ENCODE measurements at places on chromosomes 4 and X.
A peak's percentile ranks its signal among the peaks of the same experiment; 100 is the strongest.

DNA sequence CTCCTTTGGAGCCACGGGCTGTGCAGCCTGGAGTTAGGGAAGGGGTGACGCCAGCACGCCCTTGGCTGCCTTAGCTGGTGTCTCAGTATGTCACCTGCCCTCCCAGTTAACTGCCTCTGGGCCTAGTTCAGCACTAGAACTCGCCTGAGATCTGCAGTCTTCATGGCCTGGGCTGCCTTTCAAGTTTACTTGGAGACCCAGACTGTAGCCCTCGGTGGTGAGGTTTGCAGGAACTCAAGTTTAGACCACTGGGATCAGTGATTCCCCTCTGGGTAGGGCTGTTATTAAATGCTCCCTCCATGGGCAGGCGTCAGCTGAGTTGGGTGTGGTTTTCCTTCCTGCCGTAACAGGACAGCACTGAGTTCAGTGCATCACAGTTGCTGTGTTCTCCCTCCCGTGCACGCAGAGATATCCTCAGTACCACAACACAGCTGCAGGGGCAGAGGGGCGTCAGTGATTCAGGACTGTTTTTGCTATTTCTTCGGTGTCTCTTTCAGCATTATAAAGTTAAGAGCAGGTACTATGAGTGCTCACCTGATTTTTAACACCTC lies 30.5 kb downstream of the PLAC8 start:
- peak; percentile 59 for DNase-seq

- DNase-seq = no peak
Observed at GRCh38 chr4:125421547-125421946, 106.8 kb downstream of the FAT4 start.

- no peak for DNase-seq
Observed at GRCh38 chr4:36523182-36523581, 241.8 kb downstream of the DTHD1 start.

DNA sequence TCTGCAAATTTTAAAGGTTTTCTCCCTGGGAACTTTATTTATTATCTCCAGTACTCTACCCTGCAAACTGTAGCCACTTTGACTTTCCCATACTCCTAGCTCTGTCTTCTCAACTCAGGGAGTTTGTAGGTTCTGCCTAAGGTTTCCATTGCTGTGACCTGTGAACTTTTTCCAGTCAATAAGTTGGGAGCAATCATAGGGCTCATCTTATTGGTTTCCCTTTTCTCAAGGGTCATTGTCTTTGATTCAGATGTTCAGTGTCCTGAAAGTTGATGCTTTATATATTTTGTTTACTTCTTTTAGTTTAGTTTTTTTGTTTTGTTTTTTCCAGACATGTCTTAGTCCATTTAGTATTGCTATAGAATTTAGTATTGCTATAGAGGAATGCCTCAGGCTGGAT lies 85.3 kb upstream of the NUDT6 start:
- no peak for DNase-seq

DNA sequence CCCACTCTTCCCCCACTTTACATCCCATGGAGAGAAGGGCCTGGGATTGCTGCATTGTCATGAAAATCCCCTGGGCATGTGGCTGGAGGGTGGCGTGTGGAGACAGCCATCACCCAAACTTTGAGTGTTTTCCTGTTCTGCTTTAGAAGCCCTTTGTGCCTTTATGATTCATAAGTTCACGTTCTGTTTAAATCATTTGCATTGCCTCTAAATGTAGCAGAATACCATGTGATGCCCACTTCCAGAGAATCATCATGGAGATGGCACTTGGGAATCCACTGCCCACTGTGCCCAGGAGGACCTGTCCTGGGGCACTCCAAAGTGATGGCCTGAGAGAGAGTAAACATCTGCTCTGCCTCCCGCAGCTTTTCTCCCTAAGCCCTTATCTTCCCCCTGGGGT lies 52.8 kb downstream of the MED28 start:
- no peak for DNase-seq

- DNase-seq = peak; percentile 35
Observed at GRCh38 chr4:108029731-108030130, 40.0 kb downstream of the HADH start.

DNA sequence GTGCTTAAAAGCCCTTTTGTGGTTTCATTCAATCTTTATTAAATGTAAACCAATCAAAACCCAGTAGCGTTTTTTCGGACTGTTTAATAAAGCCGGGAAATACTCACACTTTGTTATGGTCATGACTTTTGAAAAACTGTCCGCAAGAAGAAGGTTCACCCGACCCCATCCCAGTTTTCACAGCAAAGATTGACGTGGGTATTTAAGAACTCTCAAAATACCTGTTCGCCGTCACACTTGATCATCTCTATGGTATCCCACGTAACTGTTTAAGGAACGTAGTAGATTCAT lies 20.9 kb downstream of the ETDB start:
- no peak for DNase-seq

DNA sequence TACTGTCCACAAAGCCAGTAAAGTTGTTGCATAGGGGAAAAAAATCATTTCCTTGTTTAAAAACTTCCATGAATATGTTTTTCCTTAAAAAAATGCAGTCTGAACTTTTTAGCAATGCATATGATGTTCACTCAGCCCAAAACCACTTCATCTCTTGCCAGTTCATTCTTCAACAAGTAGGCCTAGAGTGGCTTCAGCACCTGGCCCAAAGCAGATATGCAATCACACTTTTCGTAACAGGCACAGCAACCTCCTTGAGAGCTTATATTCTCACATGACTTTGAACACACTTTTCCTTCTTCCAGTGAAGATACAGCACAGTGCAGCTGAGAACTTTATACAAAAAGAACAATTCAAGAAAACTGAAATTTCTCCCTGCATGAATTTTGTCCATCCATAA lies 128.6 kb downstream of the ADAMTS3 start:
- DNase-seq = no peak

- peak; percentile 39 for DNase-seq
Observed at GRCh38 chrX:18146954-18147353, 73.7 kb downstream of the BEND2 start.

DNA sequence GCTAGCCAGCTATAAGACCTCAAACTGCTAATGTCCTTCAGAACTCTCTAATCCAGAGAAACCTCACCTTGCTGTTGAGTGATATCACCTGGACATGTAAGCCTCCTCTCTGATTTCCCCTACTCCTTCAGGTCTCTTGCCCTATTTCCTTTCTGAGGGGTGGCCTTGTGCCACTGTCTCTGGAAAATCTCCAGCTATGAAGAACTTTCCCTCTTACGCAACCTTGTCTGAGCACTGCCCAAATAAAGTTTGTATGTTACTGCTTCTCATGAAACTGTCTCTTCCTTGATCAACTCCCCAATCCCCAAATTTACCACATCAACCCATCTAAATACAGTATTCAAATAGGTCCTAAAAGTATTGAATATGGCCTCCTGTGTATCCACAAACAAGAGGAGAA lies 53.5 kb upstream of the VEGFD start:
- no peak for DNase-seq

GRCh38 chr4:100588076-100588475 lies 70.3 kb upstream of the EMCN start:
- no peak for DNase-seq

- peak; percentile 71 for DNase-seq
Observed at GRCh38 chr4:17324386-17324830, 187.5 kb downstream of the QDPR start.

DNA sequence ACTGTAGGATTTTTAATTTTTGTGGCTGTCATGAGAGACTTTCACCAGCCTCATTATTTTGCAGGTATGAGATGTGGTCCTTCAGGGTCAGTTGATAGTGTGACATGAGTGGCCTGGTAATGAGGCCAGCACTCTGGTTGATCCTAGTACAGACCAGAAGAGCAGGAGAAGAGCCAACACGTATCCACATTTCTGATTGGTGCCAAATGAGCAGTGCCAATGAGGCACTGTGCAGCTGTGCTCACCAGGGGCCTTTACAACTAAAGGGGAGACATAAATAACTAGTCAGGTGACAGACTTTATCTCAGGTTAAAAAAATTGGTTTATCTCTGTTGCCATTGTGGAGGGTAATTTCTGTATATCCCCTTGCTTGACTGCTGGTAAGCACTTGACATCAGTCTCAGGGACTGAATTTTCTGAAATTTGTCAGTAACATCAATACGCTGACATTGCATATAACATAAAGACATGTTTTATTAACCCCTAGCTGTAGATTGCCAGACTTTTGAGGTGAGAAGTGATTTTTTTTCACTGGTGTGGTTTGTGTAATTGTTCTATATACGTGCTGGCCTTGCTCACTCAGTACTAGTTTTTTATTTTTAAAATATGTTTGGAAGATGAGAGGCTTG lies 101.2 kb downstream of the AFF1 start:
- no peak for DNase-seq

- DNase-seq = peak; percentile 74
Observed at GRCh38 chr4:40305328-40306170, 29.6 kb upstream of the CHRNA9 start.

DNA sequence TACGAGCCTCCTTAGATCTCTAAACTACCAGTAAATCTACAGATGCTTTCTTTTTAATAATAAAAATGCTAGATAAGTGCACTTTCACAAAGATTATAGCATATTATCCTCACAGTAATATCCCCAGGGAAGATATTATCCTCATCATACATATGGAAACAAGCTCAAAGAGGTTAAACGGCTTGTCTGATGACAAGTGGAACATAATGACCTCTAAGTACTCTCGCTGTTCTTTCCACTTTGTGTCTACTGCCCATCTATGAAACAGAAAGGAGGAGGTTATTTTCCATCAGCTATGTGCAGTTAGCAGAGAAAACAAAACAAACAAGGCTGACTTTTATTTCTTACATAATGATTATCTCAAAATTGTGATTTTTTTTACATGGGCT lies 42.8 kb upstream of the PRDM8 start:
- DNase-seq = no peak

DNA sequence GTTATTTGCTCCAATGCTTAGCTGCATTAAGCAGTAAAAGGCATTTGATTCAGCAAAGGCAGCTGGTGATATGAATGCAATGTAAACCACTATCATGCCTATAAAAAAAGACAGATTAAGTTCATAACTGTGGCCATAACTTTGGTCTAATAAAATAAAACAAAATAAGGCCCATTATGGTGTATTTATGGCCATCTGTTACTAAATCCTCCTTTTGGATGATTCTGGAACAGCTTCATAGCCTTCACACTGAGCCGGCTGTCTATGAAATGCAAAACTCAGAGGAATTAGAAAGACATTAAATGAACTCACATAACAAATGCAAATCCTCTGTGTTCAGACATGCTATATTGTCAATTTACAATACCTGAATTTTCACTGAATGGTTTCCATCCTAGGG lies 223.7 kb upstream of the FAT4 start:
- no peak for DNase-seq

GRCh38 chrX:41621222-41621723 lies 67.5 kb upstream of the GPR34 start:
- DNase-seq = no peak

- no peak for DNase-seq
Observed at GRCh38 chrX:34578237-34578636, 78.8 kb downstream of the TMEM47 start.

GRCh38 chr4:76968937-76969336 lies 19.4 kb downstream of the SEPTIN11 start:
- no peak for DNase-seq

- DNase-seq = no peak
Observed at GRCh38 chrX:53817548-53817947, 131.0 kb upstream of the HUWE1 start.

- peak; percentile 25 for DNase-seq
Observed at GRCh38 chr4:37978248-37978924, 18.2 kb downstream of the PTTG2 start.

GRCh38 chr4:1567519-1567807 lies 116.7 kb downstream of the FAM53A start:
- DNase-seq = no peak

GRCh38 chr4:177632481-177632880 lies 190.2 kb upstream of the AGA start:
- no peak for DNase-seq

- DNase-seq = no peak
Observed at GRCh38 chrX:132144061-132144460, 16.2 kb upstream of the FRMD7 start.

DNA sequence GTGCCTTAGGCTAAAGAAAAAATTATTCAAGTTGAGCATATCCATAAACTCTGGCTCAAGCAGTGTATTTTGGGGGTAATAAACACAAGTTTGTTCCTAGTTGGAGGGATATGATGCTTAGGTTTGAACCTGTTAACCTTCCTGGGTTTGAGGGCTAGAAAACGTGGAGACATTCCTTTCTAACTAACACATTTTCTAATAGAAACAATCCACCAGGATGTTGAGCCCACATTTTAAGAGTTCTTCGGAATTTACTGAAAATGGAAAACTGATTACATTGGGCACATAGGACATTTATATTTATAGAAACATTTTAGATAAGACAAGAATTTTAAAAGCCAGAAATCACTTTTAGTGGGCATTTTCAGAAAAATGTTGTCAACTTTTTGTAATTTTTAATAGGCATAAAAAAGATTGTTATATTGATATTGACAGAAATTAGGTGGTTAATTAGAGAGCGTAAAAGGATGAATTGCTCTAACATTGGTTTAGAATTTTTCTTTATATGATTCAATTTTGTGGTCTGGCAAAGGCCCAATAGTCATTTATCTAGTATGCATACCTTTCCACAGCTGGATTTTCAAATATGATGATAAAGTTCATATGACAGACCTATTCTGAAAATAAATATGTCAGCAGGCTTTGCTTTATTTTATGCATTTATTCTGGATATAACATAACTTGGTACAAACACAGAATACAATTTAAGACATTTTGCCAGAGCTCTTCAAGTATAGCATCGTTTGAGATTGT lies 49.2 kb downstream of the CEP44 start:
- no peak for DNase-seq

DNA sequence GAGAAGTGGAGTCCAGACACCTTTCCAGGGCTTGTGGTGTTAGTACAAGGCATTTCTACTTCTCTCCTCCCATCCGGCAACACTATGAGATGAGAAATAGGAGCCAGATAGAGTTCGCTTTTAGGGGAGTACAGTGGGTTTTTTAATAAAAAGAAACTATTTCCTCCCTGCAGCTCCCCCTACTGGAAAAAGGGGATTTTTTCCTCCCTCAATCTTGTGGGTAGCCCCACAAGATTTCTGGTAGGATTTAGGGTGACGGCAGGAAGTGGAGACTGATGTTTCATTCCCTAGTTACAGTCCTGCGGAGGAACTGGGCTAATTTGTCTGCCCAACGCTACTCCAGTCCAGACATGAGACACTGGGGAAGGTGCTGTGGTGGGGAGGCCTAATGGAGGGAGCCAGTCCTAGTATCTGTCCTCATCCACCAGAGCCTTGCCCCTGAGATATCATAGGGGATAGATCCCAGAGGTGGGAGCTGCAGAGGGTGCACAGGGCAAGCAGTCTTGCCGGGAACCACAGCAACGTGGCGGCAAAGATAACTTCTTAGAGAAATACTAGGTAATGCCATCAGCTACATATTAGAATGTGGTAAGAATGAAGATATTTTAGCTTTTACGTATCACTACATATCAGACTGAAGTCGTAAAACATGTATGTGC lies 45.5 kb upstream of the PRKG2 start:
- DNase-seq = no peak

DNA sequence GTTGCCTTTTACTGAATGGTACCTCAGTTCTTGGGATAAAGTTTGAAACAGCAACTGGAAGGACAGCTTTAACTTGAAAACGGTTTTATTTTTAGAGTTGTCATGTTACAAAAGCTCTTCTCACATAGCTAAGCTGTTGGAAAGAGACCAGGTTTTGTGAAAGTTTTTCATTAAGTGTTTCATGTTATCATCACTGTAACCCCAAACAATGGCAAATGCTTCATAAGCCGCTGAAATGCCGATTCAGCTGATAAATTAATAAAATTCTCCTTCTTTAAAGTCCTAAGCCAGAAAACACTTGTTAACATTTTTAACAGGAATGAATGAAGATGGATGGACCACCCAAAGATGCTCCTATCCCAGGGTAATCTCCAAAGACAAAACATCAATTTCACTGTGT lies 76.1 kb upstream of the IRF2 start:
- no peak for DNase-seq
